ENCODE measurements at places on chromosomes 1 and 21. TPM values are rescaled to one million over a fixed set of nuclear protein-coding genes. Genes with fewer than 3 reads are reported as not detected.

DNA sequence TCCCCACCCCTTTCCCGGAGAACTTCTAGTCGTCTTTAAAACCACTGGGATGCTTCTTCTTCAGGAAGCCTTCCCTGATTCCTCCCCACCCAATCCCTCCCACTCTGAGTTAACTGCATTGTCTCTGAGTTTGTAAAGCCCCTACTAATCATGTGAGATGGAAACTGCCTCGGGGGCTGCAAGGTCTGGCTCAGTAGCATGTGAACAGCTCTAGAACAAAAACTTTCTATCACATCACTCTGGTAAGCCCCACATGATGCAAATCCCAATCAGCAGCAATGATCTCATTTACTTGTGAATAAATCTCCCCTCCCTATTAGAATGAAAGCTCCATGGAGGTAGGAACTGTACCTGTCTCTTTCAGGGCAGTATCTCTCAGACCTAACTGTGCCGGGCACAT, 141.0 kb upstream of the JUN start:
- no peak for DNase-seq

NPR1 gene
- total RNA-seq, result 107 TPM

FHAD1 gene
- total RNA-seq, result 0.43 TPM

- DNase-seq, result no peak
These were observed 24.4 kb downstream of the YTHDF2 start for GRCh38 chr1:28761189-28761588.

CAPN8 gene
- total RNA-seq, result not detected

TLCD4 gene
- total RNA-seq, result 11.6 TPM

SHE gene
- 17.9 TPM for total RNA-seq

DNA sequence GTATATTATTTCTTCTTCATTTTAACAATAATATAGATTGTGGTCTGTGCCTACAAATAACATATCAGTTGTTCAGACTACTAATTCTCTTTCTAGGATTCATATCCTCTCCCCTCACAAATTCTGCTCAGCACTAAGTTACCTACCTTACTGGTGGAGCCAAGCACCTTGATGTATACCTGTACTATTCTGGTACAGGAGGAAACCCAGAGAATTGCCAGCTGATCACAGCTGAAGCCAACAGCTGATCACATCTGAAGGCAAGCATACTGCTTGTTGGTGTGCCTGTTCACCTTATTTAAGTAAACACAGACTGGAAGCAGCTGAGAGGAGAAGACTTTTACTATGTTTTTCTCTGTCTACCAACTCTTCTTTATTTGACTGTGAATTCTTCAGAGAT, 101.8 kb downstream of the PBX1 start:
- DNase-seq, result no peak

DNA sequence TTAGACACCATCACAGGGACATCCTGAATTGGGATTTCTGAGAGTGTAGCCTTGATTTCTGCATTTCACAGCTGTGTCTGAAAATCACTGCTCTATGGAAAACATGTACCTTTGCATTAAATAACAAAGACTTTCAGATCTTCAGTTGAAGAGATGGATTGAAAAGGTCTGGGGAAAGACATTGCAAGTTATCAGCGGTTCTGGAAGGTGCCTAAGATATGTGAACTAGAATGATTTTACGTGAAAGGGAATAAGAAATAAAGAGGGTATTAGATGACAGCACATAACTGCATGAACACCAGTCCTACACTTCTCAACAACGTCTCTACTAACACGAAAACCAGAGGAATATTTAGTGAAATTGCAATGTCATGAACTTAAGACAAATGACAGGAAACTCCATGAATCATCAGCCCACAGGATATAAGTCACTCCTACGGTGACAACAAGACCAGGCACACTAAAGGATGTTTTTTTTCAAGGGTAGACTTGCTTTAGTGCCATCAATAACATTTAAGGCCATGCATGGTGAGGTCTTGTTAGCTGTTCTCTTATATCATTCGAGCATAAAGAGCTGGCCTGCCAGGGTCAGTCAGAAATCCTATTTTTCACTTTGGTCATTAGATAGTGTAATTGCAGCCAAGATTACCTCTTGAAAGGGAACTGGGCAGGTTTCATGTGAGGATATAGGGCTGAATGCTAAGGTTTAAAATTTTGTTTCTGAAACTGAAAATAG, 283.1 kb downstream of the GRIK1 start:
- DNase-seq, result no peak

DNA sequence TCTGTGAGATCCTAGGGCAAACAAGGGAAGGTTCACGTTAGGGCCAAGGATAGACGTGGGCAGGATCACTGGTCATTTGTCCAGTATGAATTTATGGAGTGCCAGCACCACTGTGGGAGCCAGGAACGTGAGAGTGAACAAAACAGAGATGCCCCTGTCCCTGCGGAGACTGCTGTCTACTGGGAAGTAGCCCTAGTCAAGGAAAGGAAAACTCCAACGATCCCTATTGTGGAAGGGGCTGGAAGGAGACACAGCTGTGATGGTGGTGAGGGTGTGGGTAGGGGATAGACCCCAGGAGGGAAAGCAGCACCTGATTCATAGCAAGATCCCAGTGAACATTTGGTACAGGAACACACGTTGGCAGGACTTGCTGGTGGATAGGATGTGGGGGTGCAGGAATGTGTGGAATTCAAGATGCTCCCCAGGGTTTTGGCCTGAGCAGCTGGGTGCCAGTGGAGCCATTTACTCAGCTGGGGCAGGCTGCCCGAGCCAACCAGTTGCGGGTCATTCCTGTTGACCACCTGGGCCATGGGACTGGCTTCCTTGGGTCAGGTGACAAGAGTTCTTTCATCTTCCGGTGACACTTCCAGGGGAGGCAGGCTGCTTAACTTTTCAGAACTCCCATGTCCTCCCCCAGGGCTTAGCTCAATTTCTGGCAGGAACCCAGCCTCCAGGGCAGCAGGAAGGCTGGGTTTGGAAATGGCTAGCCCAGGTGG, 1.2 kb upstream of the ATP13A2 start:
- peak; percentile 49 for DNase-seq

GRCh38 chr1:76095802-76096201, 21.3 kb downstream of the ST6GALNAC3 start:
- no peak for DNase-seq

DNA sequence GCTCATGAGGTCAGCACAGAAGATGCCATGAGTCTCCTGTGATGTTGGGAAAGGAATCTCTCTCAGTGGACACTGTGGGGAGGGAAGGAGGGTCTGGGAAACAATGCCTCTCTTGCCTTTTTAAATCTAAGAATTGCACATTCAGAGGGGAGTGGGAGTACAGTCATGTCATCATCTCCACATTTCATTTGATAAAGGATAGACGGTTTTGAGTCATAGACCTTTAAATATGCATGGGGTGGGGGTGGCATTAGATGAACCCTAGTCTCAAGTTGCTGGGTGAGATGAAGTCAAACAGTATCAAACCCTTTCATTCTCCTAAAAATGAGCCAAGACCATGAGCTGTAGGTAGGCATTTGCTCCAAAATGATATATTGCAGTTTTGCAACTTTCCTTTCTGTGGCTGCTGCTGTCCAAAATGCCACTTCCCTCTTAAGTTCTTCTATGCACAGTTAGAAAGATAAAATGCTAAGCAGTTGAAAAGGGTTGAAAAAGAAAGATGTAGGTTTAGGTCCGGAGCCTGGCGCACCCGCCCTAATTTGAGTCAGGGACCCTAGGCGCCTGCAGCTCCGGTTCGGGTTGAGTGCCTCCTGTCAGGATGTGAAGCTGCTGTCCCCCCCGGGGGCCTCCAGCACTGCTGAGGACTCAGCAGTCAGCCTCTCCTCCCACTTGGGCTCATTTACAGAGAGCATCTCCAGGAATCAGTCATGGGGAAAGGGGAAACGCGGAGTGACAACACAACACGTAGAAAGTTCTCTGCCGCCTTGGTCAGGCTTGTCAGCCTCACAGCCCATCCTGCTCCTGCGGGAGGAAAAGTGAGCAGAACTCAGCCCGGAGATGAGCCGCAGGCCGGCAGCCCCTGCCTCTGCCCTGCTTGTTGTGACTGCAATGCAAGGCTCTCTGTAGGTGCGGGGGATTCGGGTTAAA, 479.3 kb upstream of the RUNX1 start:
- DNase-seq, result peak; percentile 74

GRCh38 chr1:34831721-34832246, 27.8 kb downstream of the SMIM12 start:
- DNase-seq, result peak; percentile 45

JTB gene
- total RNA-seq, result 77.5 TPM

- DNase-seq, result no peak
These were observed 441.7 kb downstream of the PRDM2 start for GRCh38 chr1:14141656-14142055.

DNA sequence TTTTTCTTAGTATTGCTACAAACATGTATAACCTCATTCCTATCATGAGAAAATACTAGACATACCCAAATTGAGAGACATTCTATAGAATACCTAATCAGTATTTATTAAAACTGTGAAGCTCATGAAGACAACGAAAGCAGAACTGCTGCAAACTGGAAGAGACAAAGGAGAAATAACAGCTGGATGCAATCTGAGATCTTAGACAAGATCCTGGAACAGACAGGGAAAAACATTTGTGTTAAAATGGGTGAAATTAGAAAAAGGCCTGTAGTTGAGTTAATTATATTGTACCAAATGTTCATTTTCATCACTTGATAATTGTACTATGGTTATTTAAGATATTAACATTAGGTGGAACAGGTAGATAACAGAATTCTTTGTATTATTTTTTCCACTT, 392.0 kb downstream of the PLPP3 start:
- no peak for DNase-seq

GRCh38 chr1:3429766-3430165, 24.7 kb upstream of the ARHGEF16 start:
- no peak for DNase-seq

DNA sequence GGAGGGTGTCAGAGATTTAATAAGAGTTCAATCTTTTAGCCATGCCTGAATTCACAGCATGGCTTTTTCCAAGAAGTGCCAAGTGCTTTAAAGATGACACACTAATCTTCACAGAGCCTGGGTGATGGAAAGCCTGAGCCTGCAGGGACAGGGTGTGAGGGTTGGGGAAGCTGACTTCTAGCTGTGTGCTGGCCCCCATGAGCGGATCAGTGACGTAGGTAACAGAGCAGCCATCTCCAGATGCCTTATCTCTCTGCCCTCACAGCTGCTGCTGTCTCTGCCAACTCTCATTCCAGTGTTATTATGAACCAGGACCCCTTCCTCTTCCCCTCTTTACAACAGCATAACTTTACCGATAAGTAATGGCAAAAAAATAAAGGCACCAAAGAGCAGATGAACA, 30.6 kb downstream of the FAM78B start:
- DNase-seq, result no peak

MYOG gene
- total RNA-seq, result not detected

GRCh38 chr1:162107911-162108310, 38.4 kb downstream of the NOS1AP start:
- no peak for DNase-seq

DNA sequence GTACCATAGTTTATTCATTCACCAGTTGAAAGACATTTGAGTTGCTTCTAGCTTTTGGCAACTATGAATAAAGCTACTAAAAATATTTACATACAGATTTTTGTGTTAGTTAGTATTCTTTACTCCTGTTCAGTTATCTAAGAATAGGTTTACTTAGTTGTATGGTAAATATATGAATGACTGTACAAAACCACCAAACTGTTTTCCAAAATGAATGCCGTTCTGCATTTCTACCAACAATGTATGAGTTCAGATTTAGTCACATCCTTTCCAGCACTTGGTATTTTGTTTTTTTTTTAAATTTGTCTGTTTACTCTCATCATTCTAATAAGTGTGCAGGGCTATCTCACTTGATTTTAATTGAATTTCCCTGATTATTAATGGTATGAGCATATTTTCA, 3.4 kb upstream of the KIFAP3 start:
- DNase-seq, result no peak

DNA sequence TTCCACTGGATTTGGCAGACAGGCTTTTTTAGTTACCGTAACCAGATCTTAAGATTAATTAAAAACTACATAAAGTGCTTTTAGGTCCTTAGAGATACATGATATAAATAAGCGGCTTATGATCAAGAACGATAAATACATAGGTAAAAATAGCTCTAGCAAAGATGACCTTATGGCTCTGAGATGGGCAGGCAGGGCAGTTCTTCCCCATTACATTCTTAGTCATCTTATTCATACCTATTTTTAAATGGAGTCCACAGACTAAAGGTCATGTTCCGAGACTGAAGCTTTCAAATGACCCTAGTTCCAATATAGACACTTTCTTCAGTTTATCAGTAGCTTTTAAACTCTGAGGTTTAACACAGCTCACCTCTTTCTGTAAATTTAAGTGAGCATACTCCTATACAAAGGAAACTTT, 4.3 kb downstream of the MCL1 start:
- DNase-seq, result no peak

ILDR2 gene
- total RNA-seq, result 0.10 TPM

PCBP3 gene
- total RNA-seq, result 7.4 TPM

- DNase-seq, result no peak
These were observed 258 bp downstream of the CCT3 start for GRCh38 chr1:156337888-156338179.

- peak; percentile 84 for DNase-seq
These were observed 596 bp downstream of the TOR3A start for GRCh38 chr1:179082333-179082998.

GJB3 gene
- not detected for total RNA-seq

PDC gene
- not detected for total RNA-seq

GRCh38 chr1:204286831-204287421, 72.8 kb downstream of the PLEKHA6 start:
- peak; percentile 82 for DNase-seq

GRCh38 chr1:43293896-43294760, 6.7 kb upstream of the TIE1 start:
- DNase-seq, result no peak

DNA sequence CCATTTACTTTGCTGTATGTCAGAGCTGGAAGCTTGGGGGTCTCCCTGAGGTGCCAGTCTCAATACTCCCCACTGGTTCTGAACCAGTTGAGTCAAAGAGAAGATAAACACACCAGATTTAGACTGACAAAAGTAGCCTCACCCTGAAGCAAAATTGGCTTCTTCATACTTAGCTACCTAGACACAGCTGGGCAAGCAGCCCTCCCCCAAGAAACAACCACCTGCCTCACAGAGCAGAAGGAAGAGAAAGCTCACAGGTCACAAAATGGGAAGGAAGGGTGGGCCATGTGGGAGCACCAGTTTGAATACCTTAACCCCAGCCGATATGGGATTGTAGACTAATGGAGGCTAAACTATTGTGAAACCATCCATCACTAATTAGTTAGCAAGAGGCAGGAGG, 24.6 kb upstream of the MYSM1 start:
- DNase-seq, result no peak

SLAMF6 gene
- total RNA-seq, result 1.2 TPM

Data from posterior vena cava (tissue), 2 donors.